Neural progenitor cell (in vitro differentiated cells): ENCODE measurements at places on chromosomes 16 and 17. TPM values are rescaled to one million over a fixed set of nuclear protein-coding genes. Genes with fewer than 3 reads are reported as not detected.

VASN gene
- 3.1 and 7.5 TPM in 2 replicates for total RNA-seq

DNA sequence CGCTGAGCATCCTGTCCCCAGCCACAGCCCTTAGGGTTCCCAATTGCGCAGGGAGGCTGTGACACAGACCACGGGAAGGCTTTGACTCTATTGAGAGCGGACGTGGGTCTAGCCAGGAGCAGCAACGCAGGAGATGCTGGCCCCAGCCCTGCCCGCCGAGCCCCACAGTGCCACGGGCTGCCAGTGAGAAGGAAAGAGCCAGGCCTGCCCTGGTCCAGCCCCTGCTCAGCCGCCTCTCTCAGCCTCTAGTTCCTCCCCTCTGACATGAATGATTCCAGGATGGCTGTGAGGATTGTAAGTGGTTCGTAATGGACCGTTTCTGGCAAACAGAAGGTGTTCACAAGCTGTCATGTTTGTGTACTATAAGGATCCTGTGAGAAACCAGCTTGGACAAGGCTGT, 2.5 kb downstream of the BHLHA9 start:
- DNase-seq: no peak

DNA sequence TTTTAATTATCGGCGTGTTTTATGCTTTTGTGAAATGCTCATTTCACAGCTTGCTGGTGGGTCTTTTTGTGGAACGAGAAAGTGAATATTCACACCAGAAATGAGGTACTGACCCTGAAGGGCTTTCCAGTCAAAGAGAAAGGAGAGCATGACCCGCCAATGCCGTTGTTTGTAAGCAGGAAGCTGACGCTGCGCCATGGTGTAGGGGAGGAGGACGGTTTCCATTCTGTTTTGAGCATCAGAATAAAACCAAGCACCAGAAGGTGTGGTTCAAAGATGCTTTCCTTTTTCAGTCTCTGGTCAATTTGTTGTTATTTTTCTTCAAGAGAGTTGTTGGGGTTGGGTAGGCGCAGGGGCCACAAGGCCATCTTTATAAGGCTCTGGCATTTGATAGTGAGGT, 669.3 kb downstream of the WWOX start:
- peak; percentile 45 for DNase-seq

GRCh38 chr17:75105126-75106080, 4.4 kb upstream of the ARMC7 start:
- peak; percentile 72 for DNase-seq

GRCh38 chr16:58709333-58709732, 24.8 kb upstream of the SLC38A7 start:
- DNase-seq: no peak

- no peak for DNase-seq
Observed at GRCh38 chr17:77825621-77826020, 132.9 kb upstream of the TNRC6C start.

DNA sequence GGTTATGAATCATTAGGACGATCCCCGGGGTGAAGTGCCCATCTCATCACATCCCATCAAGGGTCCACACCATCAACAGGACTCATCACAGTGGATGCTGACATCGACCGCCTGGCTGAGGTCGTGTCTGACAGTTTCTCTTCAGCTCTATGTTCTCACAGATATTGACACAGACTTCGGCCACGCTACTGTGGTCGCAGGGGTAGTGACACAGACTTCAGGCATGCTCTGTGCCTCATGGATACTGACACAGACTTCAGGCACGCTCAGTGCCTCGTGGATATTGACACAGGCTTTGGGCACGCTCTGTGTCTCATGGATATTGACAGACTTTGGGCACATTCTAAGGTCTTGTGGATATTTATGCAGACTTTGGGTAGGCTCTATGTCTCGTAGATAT, 50.1 kb downstream of the KLHDC4 start:
- no peak for DNase-seq

DNA sequence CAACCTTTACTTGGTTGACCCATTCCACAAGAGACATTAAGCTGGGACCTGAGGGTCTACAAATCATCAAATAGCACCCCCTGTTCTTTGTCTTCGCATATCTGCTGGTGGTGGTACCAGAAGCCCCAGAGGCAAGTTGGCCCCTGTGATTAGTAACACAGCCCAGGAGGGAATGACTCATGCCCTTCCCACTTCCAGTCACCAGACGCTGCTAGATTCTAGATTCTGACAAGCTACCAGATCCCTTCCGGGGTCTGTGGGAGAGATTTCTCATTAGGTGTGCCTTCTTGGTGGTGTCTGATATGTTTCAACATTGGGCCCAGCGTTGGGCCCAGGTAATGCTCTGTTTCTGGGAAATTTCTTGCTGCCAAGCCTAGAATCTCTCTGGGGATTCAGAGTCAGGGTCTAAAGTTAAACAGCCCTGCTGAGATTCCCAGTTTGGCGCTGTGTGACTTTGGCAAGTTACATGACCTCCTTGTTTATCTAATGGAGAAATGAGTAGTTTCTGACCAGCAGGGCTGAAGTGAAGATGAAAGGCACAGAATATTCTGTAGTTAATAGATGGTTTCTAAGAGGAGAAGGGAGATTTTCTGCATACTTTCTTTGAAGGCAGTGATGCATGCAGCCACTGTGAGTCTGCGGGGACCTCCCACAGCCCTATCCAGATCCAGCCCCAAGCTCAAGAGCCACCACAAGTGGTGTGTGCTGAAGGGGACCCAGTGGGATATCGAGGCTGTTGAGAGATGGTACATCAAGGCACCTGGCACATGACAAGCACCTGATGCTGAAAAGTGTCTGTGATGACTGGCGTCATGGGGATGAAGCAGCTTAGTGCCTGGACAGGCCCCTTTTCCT, 3.9 kb downstream of the TRPV2 start:
- DNase-seq: no peak
